ENCODE measurements at places on chromosomes 4 and X.

DNA sequence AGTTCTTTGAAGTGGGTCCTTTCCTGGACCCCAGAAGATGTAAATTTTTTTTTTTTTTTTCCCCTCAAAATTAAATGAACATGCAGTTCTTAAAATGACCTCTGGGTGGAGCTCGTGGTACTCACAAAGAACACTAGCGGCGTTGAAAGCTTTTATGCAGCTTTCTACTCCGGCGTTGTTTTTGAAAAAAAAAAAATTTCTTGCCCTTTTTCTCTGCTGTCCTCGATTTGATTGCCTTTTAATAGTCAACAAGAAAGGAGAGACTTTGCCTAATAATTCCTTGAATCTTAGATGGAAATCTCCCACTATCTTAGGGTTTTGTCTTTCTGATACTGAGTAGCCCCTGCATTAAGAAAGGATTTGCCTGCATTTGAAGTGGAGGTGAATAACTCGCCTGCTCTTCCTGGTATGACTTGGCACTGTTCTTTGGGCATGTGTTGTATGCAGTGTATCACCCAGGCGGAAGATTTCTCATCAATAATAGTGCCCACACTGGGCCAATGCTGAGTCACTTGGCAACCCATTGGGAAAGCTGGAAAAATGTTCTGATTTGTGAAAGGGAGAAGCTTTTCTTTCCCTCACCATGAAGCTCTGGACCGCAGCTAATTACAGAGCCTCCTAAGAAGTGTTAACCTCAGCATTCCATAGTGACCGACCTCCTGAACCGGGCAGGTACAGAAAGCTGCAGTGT, 104.0 kb downstream of the PHEX start:
- peak; percentile 67 for DNase-seq

- DNase-seq, result no peak
Measured at GRCh38 chr4:6246170-6246634, 23.4 kb upstream of the WFS1 start.

GRCh38 chr4:165592386-165592785, 213.6 kb downstream of the CPE start:
- DNase-seq, result no peak

- DNase-seq, result no peak
Measured at GRCh38 chr4:153438916-153439756, 27.0 kb upstream of the TMEM131L start.

- DNase-seq, result no peak
Measured at GRCh38 chr4:129232589-129233337, 136.8 kb downstream of the C4orf33 start.

DNA sequence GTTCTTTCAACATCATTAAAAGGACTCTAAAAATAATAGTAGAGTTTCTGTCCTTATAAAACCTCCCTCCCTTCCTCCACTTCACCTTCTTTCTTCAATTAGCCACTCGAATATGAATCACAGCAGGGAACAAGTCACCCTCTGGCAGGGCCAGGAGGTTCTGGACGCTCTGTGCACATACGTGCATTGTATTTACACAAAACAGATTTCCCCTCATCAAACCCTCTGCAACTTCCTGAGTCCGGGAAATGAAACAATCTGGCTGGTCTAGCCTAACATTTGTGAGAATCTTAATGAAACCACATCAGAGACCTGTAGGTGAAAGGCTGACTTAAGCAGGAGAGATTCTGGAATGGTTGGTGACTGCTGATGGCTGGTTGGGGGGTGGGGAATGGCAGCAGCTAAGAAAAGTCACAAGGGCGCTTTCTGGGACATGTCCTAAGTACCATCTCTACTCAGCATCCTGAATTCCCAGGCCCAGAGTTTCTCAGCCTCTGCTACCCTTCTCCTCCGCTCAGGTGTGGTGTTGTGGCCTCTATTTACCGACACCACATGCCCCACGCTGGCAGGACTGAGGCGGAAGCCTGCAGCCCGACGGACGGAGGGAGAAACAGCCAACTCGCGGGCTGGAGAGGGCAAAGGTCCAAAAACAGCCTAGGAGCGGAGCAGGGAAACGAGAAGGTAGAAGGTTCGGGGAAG, 1.0 kb downstream of the ZDHHC9 start:
- no peak for DNase-seq

GRCh38 chrX:70046978-70047377, 2.8 kb downstream of the AWAT2 start:
- peak; percentile 31 for DNase-seq

GRCh38 chr4:47482326-47482725, 2.7 kb upstream of the ATP10D start:
- peak; percentile 41 for DNase-seq

GRCh38 chr4:99405433-99406115, 29.6 kb downstream of the ADH7 start:
- DNase-seq, result peak; percentile 29

- no peak for DNase-seq
Measured at GRCh38 chrX:5163663-5164062, 1065.0 kb downstream of the NLGN4X start.

- DNase-seq, result no peak
Measured at GRCh38 chrX:9396930-9397329, 67.9 kb upstream of the TBL1X start.

DNA sequence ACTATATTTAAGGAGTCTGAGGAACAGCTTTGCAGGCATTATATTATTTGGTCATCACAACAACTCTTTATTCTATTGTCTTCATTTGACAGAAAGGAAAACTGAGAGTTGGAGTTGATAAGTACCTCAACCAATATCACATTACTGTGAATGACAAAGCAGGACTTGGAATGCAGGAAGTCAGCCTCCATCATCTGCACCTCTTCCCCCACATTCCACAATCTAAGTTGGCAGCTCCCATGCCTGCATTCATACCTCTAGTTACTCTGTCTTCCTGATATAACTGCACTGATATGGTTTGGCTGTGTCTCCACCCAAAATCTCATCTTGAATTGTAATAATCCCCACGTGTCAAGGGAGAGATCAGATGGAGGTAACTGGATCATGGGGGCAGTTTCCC, 356.7 kb downstream of the GALNTL6 start:
- DNase-seq, result no peak

DNA sequence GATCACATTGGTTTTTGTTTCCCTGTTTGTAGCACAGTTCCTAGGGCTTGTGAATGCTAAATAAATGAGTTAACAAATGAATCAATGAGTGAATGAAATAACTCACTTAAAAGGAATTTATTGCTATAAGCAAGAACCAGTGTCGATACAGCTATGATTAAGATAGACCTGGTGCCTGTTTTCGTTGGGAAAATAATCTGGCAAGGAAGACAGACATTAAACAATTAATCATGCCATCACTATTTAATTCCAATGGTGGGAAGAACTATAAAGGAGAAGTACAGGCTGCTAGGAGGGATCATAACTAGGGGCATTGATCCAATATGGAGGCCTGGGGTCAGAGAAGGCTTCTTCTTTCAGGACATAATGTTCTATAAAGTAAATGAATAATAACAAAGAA, 4.5 kb upstream of the CBR4 start:
- DNase-seq, result peak; percentile 26

DNA sequence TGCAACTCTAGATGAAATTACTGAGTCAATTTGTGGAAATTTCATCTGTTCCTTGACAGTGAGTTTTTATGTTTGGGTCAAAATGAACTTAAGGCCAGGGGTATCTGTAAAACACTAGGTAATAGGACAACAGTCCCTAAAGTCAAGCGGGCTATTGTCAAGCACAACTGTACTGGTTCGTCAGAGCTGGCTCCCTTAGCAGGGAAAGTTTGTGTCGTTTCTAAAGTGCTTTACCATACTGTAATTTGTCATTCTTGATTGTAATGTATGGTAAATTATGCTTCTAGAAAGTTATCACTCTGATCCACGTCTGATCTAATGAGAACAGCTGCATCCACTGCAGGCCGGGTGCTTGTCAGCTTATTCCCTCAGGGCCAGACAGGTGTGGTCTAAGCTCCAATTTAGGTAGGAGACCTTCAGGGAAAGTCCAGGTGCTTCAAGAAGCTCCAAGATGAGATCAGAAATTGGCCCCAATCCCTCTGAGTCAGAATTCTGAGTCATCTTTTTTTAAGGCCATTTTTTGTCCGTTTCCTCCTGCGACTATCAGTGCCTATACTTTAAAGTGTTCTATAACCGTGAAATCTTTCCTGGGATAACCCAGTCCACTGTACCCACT, 92.2 kb downstream of the PALLD start:
- peak; percentile 89 for DNase-seq

GRCh38 chrX:45424326-45424725, 223.7 kb upstream of the DIPK2B start:
- no peak for DNase-seq

- no peak for DNase-seq
Measured at GRCh38 chr4:17189401-17189720, 290.9 kb upstream of the LDB2 start.

DNA sequence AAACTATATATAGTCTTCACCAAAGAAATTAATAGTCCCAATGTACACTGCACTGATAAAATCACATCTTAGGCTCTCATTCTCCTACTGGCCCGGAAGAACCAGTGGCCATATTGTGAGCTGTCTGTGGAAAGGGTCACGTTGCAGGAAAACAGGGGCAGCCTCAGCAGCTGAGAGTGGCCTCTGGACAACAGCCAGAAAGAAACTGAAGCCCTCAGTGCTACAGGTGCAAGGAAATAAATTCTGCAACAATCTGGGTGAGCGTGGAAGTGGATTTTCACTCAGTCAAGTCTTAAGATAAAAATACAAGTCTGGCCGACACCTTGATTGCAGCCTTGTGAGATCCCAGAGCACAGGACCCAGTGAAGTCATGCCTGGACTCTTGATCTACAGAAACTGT, 3.2 kb upstream of the SLC25A14 start:
- DNase-seq, result no peak

DNA sequence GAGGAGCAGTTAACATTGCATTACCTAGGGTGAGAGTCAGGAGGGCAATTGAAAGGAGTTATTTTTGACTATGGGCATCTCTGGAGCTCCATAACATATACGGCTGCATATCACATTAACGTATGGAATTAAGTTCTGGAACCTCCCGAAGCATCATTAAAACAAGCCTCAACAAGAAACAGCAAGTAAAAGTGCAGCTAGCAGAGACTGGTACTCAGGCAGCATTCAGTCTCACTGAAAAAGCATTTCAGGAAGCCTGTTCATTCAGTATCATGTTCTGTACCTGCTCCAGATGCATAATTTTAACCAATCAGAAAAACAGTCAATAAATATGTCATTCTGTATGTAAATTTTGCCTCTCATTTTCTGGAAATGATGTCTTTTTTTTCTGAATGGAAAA, 299.6 kb downstream of the EPHA5 start:
- DNase-seq, result peak; percentile 7

DNA sequence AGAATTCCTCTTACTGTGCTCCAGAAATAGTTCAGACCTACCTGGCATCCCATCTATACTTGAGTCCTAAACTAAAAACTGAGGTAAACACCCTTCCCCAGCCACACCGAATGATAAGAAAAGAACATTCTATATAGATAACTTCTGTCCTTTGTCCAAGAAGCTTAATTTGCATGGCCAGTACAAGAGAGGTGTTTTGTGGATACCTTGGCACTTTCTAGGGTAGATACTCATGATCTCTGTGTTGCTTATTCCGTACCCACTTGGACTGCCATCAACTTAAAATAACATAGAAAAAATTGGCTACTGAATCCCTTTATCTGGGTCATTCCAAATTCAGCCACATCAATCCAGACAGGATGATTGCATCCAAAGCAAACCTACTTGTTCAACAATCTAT, 1050.4 kb downstream of the STIM2 start:
- DNase-seq, result no peak

DNA sequence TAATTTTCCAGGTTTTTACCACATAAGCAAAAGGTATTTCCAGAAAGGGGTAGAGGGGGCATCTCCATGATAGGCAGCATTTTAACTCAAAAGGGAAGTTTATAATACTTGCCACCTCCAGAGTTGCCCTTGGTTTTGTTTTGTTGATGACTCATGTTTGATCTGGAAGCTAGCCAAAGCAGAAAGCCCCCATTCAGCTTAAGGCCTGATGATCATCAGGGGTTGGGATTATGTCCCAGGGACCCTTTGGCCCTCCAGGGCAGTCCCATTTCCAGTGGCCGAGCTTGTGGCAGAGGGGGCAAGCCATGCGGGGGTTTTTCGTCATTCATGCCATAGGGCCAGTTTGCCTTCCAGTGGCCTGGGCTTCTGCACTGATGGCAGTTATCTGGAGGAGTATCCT, 143.0 kb upstream of the PLAC1 start:
- DNase-seq, result no peak

GRCh38 chrX:153416781-153417450, 5.6 kb downstream of the ZFP92 start:
- DNase-seq, result no peak

DNA sequence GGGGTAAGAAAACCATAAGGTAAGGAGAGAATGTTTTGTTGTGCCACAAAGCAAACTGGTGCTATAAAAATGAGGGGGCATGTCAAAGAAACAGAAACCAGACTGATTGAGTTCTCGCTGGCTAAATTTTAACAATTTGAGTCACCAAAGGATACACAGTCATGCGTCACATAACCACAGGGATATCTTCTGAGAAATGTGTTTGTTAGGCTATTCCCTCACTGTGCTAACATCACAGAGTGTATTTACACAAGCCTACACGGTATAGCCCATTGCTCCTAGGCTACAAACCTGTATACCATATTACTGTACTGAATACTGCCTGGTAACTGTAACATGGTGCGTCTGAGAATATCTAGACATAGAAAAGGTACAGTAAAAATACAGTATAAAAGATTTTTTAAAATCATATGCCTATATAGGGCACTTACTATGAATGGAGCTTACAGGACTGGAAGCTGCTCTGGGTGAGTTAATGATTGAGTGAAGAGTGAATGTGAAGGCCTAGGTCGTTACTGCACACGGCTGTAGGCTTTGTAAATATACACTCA, 50.1 kb downstream of the FBXW7 start:
- DNase-seq, result no peak

GRCh38 chr4:150581641-150582051, 305 bp upstream of the MAB21L2 start:
- no peak for DNase-seq

DNA sequence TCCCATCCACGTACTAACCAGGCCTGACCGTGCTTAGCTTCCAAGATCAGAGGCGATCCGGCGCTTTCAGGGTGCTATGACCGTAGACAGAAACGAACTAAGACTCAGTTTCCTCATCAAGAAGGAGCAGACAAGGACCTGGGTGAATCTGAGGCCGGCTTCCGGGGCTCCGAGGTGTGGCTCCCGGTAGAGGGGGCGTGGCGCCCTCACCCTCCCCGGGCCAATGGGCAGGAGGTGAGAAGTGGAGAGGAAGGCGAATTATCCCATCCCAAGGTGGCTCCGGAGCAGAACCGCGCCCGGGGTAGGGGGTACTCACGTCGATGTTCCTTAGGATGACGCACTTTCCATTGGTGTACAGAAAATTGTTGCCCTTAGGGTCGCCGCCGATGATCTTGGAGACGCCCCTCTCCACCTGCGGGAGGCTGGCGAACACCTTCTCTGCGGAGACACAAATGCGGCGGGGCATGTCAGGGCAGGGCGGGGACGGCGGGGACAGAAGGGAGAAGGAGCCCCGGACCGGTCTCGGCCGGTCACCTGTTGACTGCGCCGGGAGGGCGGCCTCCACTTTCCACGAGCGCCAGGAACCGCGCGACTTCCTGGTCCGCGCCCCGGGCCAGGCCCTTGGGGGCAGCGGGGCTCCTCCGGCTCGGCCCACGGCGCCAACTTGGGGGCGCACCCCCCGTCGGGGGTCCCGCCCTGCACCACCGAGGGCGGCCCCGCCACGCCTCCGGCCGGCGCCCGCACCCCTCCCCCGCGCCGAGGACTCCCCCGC, 616 bp downstream of the WDR1 start:
- DNase-seq, result peak; percentile 73
